ENCODE measurements at places on chromosomes 4 and X. TPM values are rescaled to one million over a fixed set of nuclear protein-coding genes. Genes with fewer than 3 reads are reported as not detected.

The PCDH11X gene
- not detected for total RNA-seq

The F8A2 gene
- not detected for total RNA-seq

The SMIM10 gene
- 0.38 TPM for total RNA-seq

The RBM46 gene
- not detected for total RNA-seq

The HTRA3 gene
- not detected for total RNA-seq

The ATP2B3 gene
- total RNA-seq = not detected

The HMGN5 gene
- total RNA-seq = 3.3 TPM

The PDE6B gene
- total RNA-seq = 13.3 TPM

The KCNIP4 gene
- total RNA-seq = not detected

The SPANXB1 gene
- not detected for total RNA-seq

The GYG2 gene
- total RNA-seq = not detected

The RNF212 gene
- total RNA-seq = 1.0 TPM

Measured in activated CD4-positive, alpha-beta memory T cell treated with anti-CD3 and anti-CD28 coated beads, Interleukin-2, amount 10 ng/mL, durations not matched to agents 7 days and 5 days (primary cell).